ENCODE measurements at places on chromosomes 2 and 18. TPM values are rescaled to one million over a fixed set of nuclear protein-coding genes. Genes with fewer than 3 reads are reported as not detected.

SPDYA gene
- total RNA-seq, result 1.3 TPM

DNA sequence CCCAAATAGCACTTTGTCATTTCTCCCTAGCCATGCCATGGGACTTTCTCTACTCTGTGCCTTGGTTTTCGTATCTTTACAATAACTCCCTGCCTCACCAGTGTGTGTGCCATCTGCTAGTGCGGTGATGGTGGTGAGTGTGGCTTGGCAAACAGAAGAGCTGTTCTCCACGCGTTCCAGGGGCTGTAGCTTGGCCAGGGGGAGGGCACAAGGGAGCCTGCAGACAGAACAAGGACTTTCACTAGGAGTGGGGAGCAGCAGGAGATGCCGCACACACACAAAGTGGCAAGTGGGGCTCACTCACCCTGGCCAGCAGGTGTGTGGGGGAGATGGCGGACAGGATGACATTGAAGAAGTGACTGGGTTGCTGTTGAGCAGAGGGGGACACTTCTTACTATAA is 196.9 kb downstream of the HAUS1 start:
- H3K27ac ChIP-seq, result no peak overlapping the region
- DNase-seq, result no peak
- H3K27me3 ChIP-seq, result peaks cover 6% of the 10 kb centered on the region

DNA sequence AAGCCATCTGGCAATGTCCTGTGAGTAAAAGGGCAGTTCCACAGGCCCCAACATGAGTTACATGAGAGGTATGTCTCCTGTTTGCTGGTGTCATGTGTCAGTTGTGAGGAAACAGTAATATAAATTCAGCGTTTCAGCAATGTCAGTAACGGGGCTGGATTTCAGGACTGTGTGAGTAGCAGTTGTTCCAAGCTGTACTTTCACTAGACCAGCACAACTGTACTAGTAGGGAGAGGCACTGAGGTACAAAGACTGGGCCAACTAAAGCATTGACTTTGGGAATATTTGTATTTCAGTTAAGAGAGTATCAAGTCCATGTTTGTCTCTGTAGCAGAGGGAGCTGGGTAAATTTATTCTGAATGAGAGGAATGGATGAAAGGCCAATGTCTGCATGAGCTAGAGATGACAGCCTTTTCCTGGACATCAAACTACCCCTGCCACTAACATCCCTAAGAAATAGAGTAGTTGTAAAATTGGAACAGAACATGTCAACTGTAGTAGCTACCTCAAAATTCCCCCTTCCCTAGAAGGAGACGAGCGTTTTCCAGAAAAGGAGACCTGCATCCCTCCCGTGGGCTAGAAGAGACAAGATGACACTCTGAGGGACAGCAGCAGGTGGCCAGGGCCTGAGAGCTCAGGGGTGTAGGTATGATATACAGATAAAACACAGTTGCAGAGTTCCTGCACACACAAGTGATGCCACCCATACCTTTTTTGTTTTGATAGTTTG is 24.4 kb downstream of the EIF4E2 start:
- no peak for DNase-seq
- H3K27me3 ChIP-seq, result no peaks in the 10 kb centered on the region

DNA sequence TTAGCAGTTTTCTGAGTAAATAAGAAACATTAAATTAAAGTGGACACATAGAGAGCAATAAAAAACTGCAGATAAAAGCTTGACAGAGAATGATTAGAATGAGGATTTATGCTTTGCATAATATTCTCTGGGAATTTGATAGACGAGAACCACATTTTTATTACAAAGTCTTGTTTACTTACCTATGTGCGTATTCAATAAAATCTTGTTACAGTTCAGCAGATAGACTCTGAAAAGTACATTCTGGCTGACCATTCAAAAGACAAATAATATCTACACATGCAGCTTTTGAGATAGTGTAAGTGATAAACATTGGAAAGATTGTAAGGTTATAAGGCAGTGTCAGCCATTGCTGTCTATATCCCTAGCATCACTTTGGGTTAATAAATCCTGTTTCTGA is 381.6 kb downstream of the NYAP2 start:
- H3K4me3 ChIP-seq, result no peak overlapping the region
- H3K27me3 ChIP-seq, result no peaks in the 10 kb centered on the region
- no peak for DNase-seq
- no peaks in the 10 kb centered on the region for H3K4me1 ChIP-seq
- no peak overlapping the region for H3K27ac ChIP-seq

DNA sequence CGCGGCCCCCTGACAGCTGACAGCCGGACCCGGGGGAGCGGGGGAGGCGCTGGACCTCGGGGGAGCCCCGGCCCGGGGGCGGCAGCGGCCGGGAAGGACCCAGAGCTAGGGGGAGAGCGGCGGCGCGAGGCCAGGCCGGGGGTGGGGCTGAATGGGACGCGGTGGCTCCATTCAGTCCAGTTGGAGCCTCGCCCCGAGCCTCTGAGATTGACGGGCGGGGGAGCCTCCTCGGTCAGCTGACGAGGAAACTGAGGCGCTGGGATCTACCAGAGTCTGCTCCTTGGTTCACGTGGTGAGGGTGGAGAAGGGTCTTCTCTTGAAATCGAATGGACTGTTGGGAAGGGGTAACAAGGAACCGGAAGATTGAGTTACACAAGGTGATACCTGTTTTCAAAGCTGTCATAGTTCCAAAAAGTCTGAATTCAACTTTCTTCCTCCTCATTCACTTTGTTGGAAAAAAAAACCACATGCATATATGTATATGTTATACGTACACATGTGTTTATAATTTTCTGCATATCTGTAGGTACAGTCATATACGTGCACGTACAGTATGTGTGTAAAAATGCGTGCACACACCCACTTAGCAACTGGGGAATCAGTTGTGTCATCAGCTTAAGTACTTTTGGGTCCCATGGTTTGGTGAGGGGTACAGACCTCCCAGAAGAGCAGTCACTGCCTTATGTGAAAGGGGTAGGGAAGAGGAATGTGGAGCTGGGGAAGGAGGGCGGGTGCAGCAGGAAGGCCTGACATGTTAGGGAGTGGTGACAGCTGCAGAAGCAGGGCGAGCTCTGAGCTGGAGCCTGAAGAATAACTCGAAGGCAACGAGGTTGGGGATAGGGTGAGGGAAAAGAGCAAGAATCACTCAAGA is 628 bp downstream of the PPP1R7 start:
- H3K4me3 ChIP-seq, result peak overlapping the region; percentile 80
- peaks cover 3% of the 10 kb centered on the region for H3K36me3 ChIP-seq
- peak overlapping the region; percentile 66 for H3K27ac ChIP-seq
- DNase-seq, result no peak
- peaks cover 17% of the 10 kb centered on the region for H3K4me1 ChIP-seq
- H3K27me3 ChIP-seq, result no peaks in the 10 kb centered on the region

DNA sequence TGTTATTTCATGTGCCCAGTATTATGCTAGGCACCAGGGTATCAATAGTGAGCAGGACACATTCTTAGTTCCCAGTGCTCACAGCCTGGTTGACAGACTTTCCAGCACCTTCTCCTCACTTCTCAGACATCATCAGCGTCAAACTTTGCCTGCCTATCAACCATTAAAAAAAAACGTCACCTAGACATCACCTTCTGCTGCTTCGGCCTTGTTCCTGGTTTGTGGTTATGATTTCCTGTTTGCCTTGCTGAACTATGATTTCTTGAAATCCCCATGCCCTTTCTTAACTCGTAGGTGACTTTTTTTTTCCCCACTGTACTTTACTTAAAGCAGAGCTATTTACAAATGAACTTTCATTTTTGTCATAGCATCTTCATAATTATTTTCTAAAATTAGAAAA is 60.4 kb upstream of the NABP1 start:
- no peak for DNase-seq
- no peak overlapping the region for H3K4me3 ChIP-seq
- H3K36me3 ChIP-seq, result no peaks in the 10 kb centered on the region
- no peaks in the 10 kb centered on the region for H3K27me3 ChIP-seq
- H3K4me1 ChIP-seq, result peaks cover 16% of the 10 kb centered on the region

ZNF516 gene
- 59.8 TPM for total RNA-seq

DNA sequence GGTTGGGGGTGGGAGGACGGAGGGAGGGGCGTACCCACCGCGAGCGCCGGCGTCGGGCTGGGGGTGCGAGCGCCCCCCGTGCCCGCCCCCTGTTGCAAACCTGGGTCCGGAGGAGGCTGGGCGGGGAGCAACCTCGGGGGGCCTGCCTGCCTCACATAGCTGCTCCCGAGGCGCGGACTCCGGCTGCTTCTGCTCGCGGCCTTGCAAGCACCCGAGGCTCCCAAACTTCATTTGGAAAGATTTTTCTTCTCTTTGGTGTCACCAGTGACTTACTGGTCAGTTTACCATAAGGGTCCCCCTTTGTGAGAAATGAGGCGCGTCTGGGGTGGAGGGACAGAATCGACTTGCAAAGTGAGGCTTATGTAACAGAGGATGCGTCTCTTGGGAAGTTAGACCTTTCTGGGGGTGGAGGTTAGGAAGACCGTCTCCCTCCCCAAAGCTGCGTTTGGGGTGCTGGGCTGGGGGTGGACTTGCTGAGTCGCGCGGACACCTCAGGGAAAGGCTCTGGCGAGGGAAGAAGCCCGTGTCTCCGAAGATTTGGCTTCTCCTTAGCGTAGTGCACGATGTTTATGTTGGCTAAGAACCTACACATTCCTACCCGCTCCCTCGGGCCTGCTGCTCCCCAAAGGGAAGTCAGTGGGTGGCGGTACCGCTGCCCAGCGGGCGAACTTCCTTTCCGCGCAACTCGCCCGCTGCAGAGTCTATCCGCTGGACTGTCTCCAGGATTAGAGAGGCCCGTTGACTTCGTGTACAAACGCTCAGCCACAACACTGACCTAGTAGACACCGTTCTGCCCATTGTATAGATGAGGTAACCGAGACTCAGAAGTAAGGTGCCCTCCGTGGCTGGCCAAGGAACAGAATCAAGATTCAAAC is 559 bp downstream of the TMEM37 start:
- DNase-seq, result peak; percentile 48
- no peak overlapping the region for H3K27ac ChIP-seq
- H3K36me3 ChIP-seq, result no peaks in the 10 kb centered on the region
- peak overlapping the region; percentile 47 for H3K4me3 ChIP-seq
- peaks cover 13% of the 10 kb centered on the region for H3K4me1 ChIP-seq

GRCh38 chr2:62344472-62344871 is 148.6 kb downstream of the B3GNT2 start:
- no peak overlapping the region for H3K27ac ChIP-seq
- H3K27me3 ChIP-seq, result no peaks in the 10 kb centered on the region
- peak; percentile 6 for DNase-seq
- H3K36me3 ChIP-seq, result no peaks in the 10 kb centered on the region
- H3K4me3 ChIP-seq, result no peak overlapping the region

- H3K27ac ChIP-seq, result no peak overlapping the region
- H3K4me3 ChIP-seq, result no peak overlapping the region
- no peak for DNase-seq
- H3K27me3 ChIP-seq, result no peaks in the 10 kb centered on the region
- H3K36me3 ChIP-seq, result no peaks in the 10 kb centered on the region
- H3K4me1 ChIP-seq, result no peaks in the 10 kb centered on the region
Measured at GRCh38 chr2:118495290-118495689, 352.2 kb downstream of the EN1 start.

OR6B3 gene
- total RNA-seq, result not detected

GRCh38 chr2:209424781-209425470 is 1.1 kb downstream of the MAP2 start:
- no peaks in the 10 kb centered on the region for H3K27me3 ChIP-seq
- DNase-seq, result no peak
- H3K27ac ChIP-seq, result no peak overlapping the region
- H3K36me3 ChIP-seq, result no peaks in the 10 kb centered on the region
- H3K4me1 ChIP-seq, result no peaks in the 10 kb centered on the region
- peak overlapping the region; percentile 75 for H3K4me3 ChIP-seq

GRCh38 chr2:189441709-189442074 is 418 bp downstream of the WDR75 start:
- H3K4me3 ChIP-seq, result peak overlapping the region; percentile 96
- peak overlapping the region; percentile 94 for H3K27ac ChIP-seq

GRCh38 chr2:63698786-63699548 is 110.2 kb downstream of the MDH1 start:
- H3K4me1 ChIP-seq, result peaks cover 14% of the 10 kb centered on the region
- H3K36me3 ChIP-seq, result no peaks in the 10 kb centered on the region
- H3K27me3 ChIP-seq, result no peaks in the 10 kb centered on the region

GRCh38 chr2:171214093-171214492 is 53.4 kb upstream of the TLK1 start:
- H3K36me3 ChIP-seq, result no peaks in the 10 kb centered on the region
- H3K27ac ChIP-seq, result no peak overlapping the region
- H3K4me1 ChIP-seq, result no peaks in the 10 kb centered on the region
- DNase-seq, result no peak

- H3K27ac ChIP-seq, result no peak overlapping the region
- no peaks in the 10 kb centered on the region for H3K36me3 ChIP-seq
Measured at GRCh38 chr2:107258531-107259407, 372.8 kb upstream of the ST6GAL2 start.

- H3K4me3 ChIP-seq, result no peak overlapping the region
- DNase-seq, result peak; percentile 47
- no peaks in the 10 kb centered on the region for H3K4me1 ChIP-seq
- no peaks in the 10 kb centered on the region for H3K36me3 ChIP-seq
- no peak overlapping the region for H3K27ac ChIP-seq
Measured at GRCh38 chr2:202178346-202178958, 59.9 kb downstream of the SUMO1 start.

MOGAT1 gene
- total RNA-seq, result not detected

ZRANB3 gene
- total RNA-seq, result 9.9 TPM

DNA sequence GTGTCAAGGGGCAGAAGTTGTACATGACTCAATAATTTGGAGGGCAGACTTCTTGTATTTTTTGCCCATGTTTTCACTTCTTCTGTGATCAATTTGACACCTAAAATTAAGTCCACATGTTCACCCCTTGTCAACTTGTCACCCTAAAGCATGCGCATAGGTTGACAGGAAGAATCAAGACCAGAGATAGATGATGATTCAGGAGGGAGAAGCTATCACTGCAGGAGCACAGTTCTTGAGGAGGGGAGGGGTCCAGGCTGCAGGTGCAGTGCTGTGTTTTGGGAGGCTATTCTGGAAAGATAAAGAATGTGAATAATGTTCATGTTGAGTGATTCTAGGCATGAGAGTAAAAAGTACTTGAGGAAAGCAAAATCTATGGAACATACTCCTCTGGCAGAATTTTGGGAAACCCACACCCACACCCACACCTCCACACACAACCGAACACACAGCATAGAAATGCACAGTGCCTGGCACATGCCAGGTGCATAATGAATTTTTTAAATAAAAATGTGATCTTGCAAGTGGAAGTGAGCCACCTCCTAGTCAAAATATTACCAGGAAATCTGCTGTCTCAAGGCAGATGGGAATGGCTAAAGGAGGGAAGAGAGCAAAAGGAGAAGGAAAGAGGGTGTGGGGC is 249.2 kb upstream of the MEX3C start:
- no peak overlapping the region for H3K27ac ChIP-seq
- H3K27me3 ChIP-seq, result peaks cover 2% of the 10 kb centered on the region
- H3K36me3 ChIP-seq, result no peaks in the 10 kb centered on the region
- no peak for DNase-seq
- H3K4me3 ChIP-seq, result no peak overlapping the region
- H3K4me1 ChIP-seq, result no peaks in the 10 kb centered on the region

DNA sequence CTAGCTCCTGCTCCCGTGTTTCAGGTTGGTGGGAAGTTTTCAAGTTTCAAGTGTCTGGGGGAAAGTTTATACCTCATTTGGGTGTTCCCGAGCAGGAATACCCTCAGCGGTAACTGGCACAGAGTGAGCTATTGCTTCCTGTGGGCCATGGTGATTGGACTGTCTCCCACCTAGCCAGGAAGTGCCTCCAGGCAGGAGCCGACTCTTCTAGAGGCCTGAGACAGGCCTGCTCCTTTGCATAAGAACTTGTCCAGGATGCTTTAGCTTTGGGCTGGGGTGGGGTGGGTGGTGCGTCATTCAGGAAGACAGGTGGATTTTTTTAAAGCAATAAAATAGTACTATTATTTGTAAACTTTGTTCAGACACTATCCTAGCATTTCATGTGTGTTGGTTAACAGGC is 23.5 kb upstream of the DNMT3A start:
- peaks cover 4% of the 10 kb centered on the region for H3K4me1 ChIP-seq
- no peaks in the 10 kb centered on the region for H3K27me3 ChIP-seq
- no peaks in the 10 kb centered on the region for H3K36me3 ChIP-seq
- no peak overlapping the region for H3K4me3 ChIP-seq
- no peak overlapping the region for H3K27ac ChIP-seq

SPP2 gene
- total RNA-seq, result not detected
